ENCODE measurements at places on chromosomes 13 and 19.

GRCh38 chr19:2333027-2333806, 4.7 kb downstream of the SPPL2B start:
- DNase-seq: no peak

DNA sequence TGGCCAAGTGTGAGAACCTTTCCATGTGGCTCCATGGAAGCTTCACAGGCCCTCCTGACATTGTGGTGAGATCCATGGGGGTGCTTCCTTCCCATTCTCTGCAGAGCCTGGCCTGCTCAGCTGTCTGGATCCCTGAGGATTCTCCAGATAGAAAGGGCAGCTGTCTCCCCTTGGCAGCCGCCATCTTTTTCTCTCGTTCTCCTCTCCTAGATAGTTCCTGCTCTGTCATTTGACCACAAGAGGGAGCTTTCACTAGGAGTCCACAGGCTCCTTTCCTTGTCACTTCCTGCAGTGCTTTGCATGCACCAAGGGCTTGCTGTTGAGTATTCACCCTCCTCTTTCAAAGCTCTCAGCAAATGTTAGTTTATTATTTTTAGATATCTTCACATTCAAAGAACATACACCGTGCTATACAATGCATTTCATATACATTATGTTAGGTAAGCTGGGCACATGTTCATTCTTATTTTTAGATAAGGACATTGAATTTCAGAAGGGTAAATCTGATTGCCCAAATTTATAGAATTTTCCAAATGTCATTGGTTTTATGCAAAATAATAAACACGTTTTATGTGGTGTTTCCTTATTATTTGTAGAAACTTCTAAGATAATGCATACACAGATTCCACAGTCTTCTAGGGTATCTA, 133.2 kb downstream of the FRY start:
- peak; percentile 32 for DNase-seq

DNA sequence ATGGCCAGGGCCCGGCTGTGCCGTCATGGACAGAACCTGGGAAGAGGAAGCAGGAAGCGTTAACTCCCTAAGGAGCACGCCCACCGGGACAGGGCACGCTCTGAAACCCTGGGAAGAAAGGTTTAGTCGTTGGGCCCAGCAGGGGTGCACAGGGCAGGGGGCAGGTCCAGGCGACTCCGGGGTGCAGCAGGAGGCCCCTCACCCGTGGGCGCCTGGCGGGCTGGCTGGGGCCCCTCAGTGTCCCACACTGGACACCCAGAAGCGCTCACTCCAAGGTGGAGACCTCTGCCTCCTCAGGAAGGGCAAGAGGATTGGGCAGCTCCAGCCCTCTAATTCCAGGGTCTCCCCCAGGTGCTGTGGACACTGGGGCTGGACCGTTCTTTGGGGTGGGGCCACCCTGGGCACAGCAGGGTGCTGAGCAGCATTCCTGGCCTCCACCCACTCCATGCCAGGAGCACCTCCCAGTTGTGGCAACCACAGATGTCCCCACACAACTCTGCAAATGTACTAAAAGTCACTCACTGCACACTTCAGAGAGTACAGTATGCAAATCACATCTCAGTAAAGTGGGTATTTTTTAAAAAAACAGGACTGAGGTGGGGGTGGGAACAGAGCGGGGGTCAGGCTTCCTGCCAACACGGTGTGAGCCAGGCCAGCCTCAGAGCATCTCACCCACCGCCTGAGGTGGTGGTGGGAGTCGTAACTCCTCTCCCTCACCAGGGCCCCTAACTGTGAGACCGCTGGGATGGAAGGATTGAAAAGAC, 35.2 kb downstream of the PIP5K1C start:
- no peak for DNase-seq

GRCh38 chr19:8584965-8585893, 8.0 kb upstream of the MYO1F start:
- no peak for DNase-seq

GRCh38 chr19:821825-822503, at the start of gene PLPPR3:
Gene PLPPR3, minus strand, starts transcription at chr19:821955. Its CDS starts 396 bp downstream, at chr19:821559.
- DNase-seq: peak; percentile 55

GRCh38 chr13:41680900-41681299, 223.6 kb downstream of the RGCC start:
- DNase-seq: no peak

DNA sequence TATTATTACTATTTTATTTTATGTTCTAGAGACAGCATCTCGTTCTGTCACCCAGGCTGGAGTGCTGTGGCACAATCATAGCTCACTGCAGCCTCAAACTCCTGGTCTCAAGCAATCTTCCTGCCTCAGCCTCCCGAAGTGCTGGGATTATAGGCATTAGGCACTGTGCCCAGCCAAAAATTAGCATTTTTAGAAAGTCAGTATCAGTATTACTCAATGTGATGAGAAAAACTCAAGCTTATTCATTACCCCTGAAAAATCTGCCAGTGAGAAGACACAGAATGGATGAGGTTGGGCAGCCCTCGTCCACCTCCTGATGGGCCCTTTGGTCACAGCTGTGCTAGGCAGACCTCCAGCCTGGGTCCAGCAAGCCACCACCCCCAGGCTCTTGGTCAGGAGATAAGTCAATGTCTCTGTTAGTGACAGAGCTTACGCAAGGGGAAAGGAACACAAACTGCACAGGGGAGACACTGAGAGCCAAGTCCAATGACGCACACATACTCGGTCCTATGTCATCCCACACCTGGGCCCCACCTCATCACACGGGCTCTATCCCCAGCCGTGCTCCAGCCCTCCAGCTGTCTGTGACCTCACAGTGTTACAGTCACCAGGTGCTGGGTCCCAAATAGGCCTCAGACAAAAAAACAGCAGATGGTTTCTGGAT, 19.8 kb downstream of the PEPD start:
- DNase-seq: no peak

GRCh38 chr13:110294146-110294545, 12.8 kb downstream of the COL4A1 start:
- DNase-seq: no peak

DNA sequence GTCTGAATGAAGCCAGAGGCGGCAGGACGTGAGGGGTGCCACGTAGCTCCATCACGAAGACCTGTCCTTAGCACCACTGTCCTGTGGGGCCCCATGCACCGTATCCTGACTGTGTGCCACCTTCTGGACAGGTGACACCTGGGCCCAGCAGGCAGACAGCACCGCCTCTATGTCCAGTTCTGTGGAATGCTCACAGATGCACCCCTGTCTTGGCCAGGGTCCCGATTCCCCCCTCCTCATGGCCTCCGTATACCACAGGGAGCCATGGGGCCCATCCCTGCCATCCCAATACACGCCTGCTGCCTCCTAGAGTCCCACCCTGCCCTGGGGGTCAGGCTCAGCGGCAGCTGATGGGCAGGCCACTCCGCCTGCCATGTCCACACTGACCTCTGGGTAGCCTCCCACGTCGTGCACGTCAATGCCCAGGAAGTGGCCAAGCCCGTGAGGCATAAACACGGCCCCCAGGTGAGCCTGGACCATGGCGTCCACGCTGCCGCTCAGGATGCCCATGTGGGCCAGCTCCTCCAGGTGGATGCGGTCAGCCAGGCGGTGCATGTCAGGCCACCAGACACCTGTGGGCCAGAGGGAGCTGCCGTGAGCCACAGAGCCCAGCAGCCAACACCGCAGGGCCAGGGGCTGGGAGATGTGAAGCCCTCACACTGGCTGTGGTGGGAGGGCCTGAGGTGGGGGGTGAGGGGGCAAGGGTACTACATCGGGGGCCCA, 17.6 kb downstream of the CEBPG start:
- DNase-seq: no peak

GRCh38 chr19:23183251-23183650, 66.4 kb downstream of the ZNF730 start:
- DNase-seq: no peak

- DNase-seq: no peak
These were observed 32.4 kb downstream of the DHRS12 start for GRCh38 chr13:51771418-51772104.

- no peak for DNase-seq
These were observed 419.3 kb upstream of the KLHL1 start for GRCh38 chr13:70527599-70527998.

DNA sequence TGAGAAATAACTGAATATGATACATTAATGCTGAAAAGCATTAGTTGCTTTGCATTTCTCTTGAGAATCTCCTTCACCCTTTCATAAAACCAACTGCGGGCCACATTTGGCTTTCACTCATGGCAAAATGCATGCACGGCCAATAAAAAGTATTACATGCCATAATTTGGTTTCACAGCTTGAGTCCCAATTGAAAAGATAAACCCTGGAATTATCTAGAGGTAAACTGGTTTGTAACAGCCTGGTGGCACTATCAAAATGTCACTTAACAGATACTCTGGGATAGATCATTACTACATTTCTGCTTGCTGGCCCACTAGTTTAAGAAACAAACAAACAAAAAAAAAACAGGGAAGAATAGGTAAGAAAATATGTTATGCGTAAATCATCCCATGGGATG, 3.9 kb downstream of the OBI1 start:
- DNase-seq: no peak

DNA sequence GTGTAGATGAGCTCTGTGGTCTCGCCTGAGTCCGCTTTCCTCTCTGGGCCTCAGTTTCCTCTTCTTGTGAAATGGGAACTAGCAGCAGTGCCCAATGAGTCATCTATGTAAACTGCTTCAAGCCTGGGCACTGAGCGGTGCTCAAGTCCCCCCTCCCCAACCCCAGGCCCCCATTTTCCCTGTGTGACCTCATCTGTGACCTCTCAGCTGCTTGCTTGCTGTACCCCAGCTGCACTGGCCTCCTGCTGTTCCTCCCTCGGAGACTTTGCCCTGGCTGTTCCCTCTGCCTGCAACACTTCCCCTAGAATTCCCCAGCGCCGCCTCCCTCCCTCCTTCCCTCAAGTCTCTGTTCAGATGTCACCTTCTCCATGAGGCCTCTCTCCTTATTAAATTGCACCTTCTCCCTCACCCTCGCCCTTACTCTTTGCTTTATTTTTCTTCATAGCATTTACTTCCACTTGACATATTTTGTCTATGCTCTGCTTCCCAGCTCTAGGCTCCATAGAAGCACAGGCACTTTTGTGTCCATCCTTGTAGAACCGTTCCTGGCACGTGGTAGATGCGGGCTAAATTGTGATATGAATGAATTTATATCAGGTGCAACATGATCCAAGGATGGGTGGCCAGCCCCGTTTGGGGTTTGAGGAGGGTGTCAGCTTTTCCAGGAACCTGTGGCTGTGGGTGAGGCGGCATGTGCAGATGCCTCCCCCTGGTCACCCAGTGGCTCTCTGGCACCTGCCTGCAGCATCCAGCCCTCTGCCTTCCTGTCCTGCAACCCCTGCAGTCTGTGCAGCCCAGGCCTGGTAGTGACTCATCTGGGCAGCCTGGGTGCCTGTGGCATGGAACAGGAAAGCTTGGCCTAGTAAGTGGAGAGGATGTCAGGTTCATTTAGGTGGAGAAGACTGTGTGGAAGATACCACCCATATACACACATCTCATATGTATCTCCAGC, 26.3 kb downstream of the SIPA1L3 start:
- DNase-seq: no peak

DNA sequence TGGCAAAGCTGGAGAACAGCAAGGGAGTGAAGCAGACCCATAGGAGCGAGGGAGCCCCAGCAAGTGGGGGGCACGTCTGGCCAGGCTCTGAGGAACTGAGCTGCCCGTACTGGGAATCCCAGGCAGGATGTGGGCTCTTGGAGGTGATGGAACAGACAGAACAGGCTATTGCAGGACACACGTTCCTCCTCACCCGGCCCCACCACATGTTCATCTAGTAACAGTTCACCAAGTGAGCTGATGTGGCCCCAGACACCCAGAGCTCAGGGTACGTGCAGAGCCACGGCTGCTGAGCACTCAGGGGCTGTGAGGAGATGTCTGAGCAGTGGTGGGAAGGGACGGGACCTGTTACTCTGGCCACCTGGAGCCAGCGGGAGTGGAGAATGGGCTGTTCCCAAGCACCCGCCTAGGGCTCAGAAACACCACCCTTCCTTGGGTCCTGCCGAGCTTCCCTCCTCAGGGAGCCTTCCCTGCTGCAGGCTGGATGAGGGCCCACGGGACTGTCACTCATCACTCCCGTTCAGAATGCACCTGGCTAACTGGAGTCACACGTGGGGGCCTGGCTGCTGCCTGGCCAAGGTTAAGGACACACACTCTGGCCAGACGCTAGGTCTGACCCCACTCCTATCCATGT, 18.4 kb downstream of the ELL start:
- DNase-seq: no peak
